ENCODE measurements at places on chromosomes 4 and X. TPM values are rescaled to one million over a fixed set of nuclear protein-coding genes. Genes with fewer than 3 reads are reported as not detected.

GRCh38 chrX:22053481-22053880 is 21.4 kb downstream of the PHEX start:
- H3K36me3 ChIP-seq, result no peaks in the 10 kb centered on the region
- DNase-seq, result no peak
- H3K27ac ChIP-seq, result no peak overlapping the region
- no peaks in the 10 kb centered on the region for H3K27me3 ChIP-seq
- H3K4me1 ChIP-seq, result no peaks in the 10 kb centered on the region
- no peak overlapping the region for H3K4me3 ChIP-seq

- H3K36me3 ChIP-seq, result no peaks in the 10 kb centered on the region
- DNase-seq, result no peak
- no peaks in the 10 kb centered on the region for H3K27me3 ChIP-seq
Observed at GRCh38 chr4:106201373-106201772, 114.6 kb downstream of the TBCK start.

- peaks cover 2% of the 10 kb centered on the region for H3K4me1 ChIP-seq
- H3K4me3 ChIP-seq, result no peak overlapping the region
- H3K27me3 ChIP-seq, result no peaks in the 10 kb centered on the region
- DNase-seq, result no peak
Observed at GRCh38 chr4:78599147-78599546, 47.6 kb downstream of the ANXA3 start.

DNA sequence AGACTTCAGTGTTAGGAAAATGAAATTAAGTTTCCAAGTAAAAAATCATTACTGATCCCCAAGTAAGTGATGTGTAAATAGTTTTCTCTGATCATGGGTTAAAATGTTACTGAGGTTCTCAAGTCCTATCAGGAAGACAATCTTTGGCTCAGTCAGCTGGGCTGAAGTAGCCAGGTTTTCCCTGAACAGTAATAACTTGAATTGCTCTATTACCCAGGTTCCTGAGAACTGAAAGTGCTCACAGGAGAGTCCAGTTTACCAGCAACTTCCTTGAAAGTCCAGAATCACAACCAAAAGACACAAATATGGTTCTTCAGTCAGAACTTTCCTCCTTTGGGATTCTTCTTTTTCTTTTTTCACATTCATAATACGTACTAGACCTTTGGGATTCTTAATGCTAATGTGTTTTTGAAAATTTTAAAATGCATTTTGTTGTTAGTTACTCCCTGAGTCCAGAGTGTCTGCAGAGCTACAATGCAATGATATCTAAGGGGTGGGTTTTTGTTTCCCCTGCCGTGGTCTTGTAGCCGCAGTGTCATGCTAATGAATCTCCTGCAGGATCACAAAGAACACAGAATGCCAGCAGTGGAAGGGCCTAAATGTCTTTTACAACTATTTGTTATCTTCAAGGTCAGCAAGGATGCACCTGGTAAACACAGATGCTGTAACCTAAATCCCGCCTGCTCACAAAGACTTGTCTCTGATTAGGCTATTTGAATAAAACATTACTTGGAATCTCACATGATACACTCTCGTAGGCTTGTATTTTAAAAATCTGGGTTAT is 439.8 kb upstream of the NR3C2 start:
- H3K4me1 ChIP-seq, result no peaks in the 10 kb centered on the region
- H3K36me3 ChIP-seq, result no peaks in the 10 kb centered on the region
- H3K4me3 ChIP-seq, result no peak overlapping the region
- no peak overlapping the region for H3K27ac ChIP-seq
- no peaks in the 10 kb centered on the region for H3K27me3 ChIP-seq

GRCh38 chr4:122976111-122976510 is 53.7 kb upstream of the NUDT6 start:
- H3K27me3 ChIP-seq, result no peaks in the 10 kb centered on the region
- no peak overlapping the region for H3K4me3 ChIP-seq
- H3K27ac ChIP-seq, result no peak overlapping the region
- no peak for DNase-seq
- H3K36me3 ChIP-seq, result peaks cover 28% of the 10 kb centered on the region

- no peaks in the 10 kb centered on the region for H3K27me3 ChIP-seq
- H3K27ac ChIP-seq, result no peak overlapping the region
- no peak for DNase-seq
- no peaks in the 10 kb centered on the region for H3K4me1 ChIP-seq
- H3K36me3 ChIP-seq, result no peaks in the 10 kb centered on the region
- no peak overlapping the region for H3K4me3 ChIP-seq
Observed at GRCh38 chr4:156756118-156756517, 215.5 kb downstream of the PDGFC start.

DNA sequence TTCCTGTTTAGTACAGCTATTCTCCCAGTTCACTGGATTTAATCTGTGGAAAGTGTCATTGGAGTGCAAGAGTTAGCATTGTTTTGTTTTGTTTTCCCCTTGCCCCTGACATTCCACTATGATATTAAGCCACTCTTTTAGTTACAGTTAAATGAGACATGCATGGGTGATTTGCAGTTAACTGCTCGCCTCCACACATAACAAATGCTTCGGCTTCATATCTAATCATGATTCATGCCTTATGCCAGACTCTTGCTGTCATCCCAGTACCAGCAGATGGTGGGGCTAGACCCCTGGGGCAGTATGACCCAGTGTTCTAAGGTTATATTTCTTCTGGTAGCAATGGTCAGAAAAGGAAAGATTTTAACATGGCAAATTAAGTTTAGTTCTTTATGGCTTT is 80.1 kb downstream of the RAP1GDS1 start:
- H3K27me3 ChIP-seq, result no peaks in the 10 kb centered on the region
- no peak overlapping the region for H3K27ac ChIP-seq
- no peak for DNase-seq

- H3K4me3 ChIP-seq, result no peak overlapping the region
- no peaks in the 10 kb centered on the region for H3K27me3 ChIP-seq
- no peaks in the 10 kb centered on the region for H3K36me3 ChIP-seq
- no peak for DNase-seq
Observed at GRCh38 chrX:85828771-85829170, 218.6 kb downstream of the CHM start.

DNA sequence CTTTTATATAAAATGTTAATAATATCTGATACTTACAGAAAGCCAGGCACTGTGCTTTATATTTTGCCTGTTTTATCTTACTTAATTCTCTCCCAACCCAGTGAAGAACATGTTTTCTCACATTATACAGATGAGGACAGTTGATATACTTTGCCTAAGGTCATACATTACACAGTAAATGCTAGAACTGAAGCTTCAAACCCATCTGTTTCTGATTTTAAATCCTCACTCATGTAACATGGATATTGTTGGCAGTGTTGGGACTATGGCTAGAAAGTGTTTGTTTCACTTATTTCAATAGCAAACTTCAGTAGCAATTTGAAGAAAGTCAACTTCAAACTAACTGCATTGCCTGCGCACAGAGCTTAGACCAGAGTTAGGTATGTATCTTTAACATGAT is 57.4 kb downstream of the RAPGEF2 start:
- H3K4me3 ChIP-seq, result no peak overlapping the region
- H3K27ac ChIP-seq, result no peak overlapping the region
- no peaks in the 10 kb centered on the region for H3K27me3 ChIP-seq
- H3K36me3 ChIP-seq, result no peaks in the 10 kb centered on the region
- H3K4me1 ChIP-seq, result peaks cover 49% of the 10 kb centered on the region
- DNase-seq, result no peak

DNA sequence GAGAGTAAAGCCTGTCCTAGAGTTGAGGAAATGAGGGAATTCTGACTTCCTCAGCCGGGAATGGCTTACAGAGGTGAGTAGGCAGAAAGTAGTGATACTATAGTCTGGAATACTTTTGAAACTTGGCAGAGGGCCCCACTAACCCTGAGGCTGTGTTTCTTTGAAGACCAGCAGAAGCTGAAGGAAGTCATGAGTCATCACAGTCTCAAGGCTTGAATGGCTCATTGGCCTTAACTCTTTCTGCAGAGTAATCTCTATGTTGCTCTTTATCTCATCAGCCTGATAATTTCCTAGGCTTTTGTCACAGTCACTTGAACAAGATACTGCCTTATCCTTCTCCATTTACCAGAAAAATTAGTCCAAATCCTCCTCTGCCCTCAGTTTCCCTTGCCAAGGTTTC is 80.8 kb downstream of the ANKRD50 start:
- H3K36me3 ChIP-seq, result no peaks in the 10 kb centered on the region
- no peak overlapping the region for H3K27ac ChIP-seq
- H3K4me3 ChIP-seq, result no peak overlapping the region
- no peaks in the 10 kb centered on the region for H3K27me3 ChIP-seq
- no peaks in the 10 kb centered on the region for H3K4me1 ChIP-seq
- no peak for DNase-seq

DNA sequence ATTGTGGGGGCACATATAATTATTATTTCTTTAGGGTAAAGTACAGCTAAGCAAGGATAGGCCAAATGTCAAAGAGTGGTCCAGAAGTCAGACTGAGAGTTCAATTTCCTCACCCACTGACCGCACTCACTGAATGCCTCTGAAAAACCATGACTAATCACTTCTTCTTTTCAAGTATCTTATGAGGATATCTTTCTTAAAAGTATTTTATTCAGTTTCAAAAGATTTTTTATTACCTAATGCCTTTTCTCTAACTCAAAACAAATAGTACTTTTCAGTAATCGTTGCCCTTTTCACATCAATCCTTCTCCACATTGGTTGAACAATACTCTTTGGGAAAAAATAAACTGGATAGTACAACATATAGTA is 61.7 kb upstream of the CAMK2D start:
- DNase-seq, result no peak
- H3K36me3 ChIP-seq, result no peaks in the 10 kb centered on the region
- no peak overlapping the region for H3K4me3 ChIP-seq
- no peaks in the 10 kb centered on the region for H3K27me3 ChIP-seq

DNA sequence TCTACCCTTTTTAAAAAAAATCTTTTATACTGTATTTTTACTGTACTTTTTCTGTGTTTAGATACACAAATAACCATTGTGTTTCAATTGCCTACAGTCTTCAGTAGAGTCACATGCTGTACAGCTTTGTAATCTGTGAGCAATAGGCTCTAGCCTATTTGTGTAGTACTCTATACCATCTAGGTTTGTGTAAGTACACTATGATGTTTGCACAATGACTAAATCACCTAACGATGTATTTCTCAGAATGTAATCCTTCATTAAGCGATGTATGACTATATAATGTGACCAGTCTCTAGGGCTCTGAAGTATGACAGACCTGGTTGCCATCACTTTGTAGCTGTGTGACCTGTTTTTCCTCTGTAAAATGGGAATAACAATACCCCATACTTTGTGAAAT is 14.2 kb upstream of the DCAF4L1 start:
- H3K27ac ChIP-seq, result no peak overlapping the region
- H3K27me3 ChIP-seq, result no peaks in the 10 kb centered on the region
- H3K36me3 ChIP-seq, result no peaks in the 10 kb centered on the region
- no peaks in the 10 kb centered on the region for H3K4me1 ChIP-seq
- no peak for DNase-seq

GRCh38 chrX:9482408-9482807 is 17.6 kb downstream of the TBL1X start:
- no peak overlapping the region for H3K27ac ChIP-seq
- H3K36me3 ChIP-seq, result no peaks in the 10 kb centered on the region
- no peak overlapping the region for H3K4me3 ChIP-seq
- DNase-seq, result no peak
- no peaks in the 10 kb centered on the region for H3K27me3 ChIP-seq

DNA sequence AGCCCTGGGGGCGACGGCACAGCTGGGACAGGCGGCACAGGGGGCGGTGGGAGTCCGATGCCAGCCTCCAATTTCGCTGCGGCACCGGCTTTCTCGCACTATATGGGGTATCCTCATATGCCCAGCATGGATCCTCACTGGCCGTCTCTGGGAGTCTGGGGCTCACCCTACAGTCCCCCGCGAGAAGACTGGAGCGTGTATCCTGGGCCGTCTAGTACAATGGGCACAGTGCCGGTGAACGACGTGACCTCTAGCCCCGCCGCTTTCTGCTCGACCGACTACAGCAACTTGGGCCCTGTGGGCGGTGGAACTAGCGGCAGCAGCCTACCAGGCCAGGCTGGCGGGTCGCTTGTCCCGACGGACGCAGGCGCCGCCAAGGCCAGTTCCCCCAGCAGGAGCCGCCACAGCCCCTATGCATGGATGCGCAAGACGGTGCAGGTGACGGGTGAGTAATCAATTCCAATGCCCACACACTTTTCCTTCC is 500 bp downstream of the CDX4 start:
- no peaks in the 10 kb centered on the region for H3K36me3 ChIP-seq
- H3K27me3 ChIP-seq, result no peaks in the 10 kb centered on the region
- DNase-seq, result no peak
- no peak overlapping the region for H3K4me3 ChIP-seq
- no peaks in the 10 kb centered on the region for H3K4me1 ChIP-seq
- no peak overlapping the region for H3K27ac ChIP-seq

ANOS1 gene
- total RNA-seq, result 11.7 TPM

NAP1L3 gene
- 0.28 TPM for total RNA-seq

MAGED4 gene
- total RNA-seq, result not detected

TBC1D19 gene
- 6.1 TPM for total RNA-seq

TKTL2 gene
- not detected for total RNA-seq

DHRSX gene
- 9.6 TPM for total RNA-seq

CD40LG gene
- total RNA-seq, result not detected

GBA3 gene
- not detected for total RNA-seq

Measured in psoas muscle (tissue), 8 donors.